ENCODE measurements at places on chromosomes 5 and 9.

- no peak for DNase-seq
Observed at GRCh38 chr9:130765137-130766020, 69.7 kb upstream of the ABL1 start.

DNA sequence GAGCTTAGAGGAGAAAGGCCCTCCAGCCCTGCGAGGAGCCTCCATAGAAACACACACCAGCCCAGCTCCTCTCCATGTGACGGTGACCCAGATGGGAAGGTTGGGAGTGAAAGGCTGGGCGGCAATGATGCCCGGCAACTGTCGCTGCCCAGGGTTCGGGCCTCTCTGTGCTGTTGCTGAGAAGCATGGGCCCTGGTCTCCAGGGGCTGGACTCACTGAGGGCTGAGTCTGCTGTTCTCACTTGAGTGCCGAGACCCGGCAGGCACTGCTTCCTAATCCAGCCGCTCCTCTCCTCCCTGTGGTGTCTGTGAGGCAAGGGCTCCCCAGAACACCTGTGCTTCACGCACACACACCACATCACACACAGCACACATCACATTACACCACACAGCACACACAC, 493.6 kb downstream of the GADD45G start:
- DNase-seq, result no peak

DNA sequence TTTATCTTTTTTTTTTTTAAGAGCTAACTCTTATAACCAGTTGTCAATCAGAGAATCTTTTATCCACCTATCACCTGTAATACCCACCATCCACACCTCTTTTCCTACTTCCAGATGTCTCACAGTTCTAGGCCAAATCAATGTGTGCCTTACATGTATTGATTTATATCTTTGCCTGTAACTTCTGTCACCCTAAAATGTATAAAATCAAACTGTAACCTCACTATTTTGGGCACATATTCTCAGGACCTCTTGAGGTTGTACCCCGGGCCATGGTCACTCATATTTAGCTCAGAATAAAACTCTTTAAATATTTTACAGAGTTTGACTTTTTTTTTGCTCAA, 404.7 kb upstream of the RORB start:
- no peak for DNase-seq

- DNase-seq, result no peak
Observed at GRCh38 chr5:76386360-76386759, 16.7 kb upstream of the IQGAP2 start.

GRCh38 chr5:115169487-115170133, at the start of gene TRIM36:
TRIM36 (minus strand) TSS chr5:115169908; CDS start chr5:115169634, 274 bp downstream.
- peak; percentile 86 for DNase-seq

DNA sequence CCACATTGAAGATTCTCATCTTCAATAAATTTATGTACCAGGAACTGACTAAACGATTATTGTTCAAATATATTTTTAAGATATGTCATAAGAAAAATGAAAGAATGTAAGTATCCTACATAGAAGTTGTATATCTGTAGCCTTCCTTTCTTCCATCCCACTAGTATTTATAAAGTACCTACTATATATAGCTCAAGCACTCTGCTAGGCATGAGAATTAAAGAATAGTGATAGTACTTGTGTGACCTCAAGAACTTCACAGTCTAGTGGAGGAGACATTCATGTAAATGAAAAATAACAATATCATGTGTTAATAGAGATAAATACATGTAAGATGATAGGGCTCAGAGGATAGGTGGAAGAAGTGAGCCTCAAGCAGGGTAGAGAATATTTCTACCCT, 201.0 kb upstream of the HMHB1 start:
- DNase-seq, result no peak

DNA sequence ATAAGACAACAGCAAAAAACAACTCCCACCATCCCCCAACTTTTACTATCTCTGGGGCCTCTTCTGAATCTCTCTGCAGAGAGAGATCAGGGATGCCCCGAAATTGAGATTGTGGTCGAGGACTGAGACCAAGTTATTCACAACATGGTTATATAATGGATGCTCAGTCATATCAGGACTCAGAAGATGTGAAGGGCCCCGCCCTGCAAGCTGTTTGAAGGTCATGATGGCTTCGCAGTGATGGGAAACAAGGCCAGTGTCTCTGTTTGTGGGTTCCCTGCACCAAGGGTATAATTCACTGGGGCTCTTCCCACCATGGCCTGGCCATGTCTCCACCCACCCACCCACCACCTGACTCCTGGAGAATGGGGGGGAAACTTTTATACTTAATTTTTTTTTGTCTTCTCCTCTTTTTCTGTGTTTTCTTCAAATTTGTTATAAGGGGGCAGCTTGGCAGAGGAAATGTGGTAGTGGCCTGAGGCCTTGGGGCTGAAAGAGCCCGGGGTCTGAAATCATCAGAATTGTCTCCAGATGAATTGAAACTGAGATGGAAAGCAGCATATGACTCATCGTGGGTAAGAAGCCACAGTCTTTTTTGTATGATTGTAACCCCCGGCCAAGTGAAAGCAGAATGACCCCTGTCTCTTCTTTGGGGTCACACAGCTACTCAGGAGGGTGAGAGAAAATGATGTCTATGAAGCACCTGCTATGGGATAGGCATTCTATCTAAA, 15.0 kb upstream of the TEX48 start:
- DNase-seq, result peak; percentile 7
